Stimulated activated CD8-positive, alpha-beta memory T cell treated with anti-CD3 and anti-CD28 coated beads, Interleukin-12 subunit alpha, Interleukin-12 subunit beta, amount 100 ng/mL, for 4 hours (primary cell): ENCODE measurements at places on chromosomes 16 and 17.

DNA sequence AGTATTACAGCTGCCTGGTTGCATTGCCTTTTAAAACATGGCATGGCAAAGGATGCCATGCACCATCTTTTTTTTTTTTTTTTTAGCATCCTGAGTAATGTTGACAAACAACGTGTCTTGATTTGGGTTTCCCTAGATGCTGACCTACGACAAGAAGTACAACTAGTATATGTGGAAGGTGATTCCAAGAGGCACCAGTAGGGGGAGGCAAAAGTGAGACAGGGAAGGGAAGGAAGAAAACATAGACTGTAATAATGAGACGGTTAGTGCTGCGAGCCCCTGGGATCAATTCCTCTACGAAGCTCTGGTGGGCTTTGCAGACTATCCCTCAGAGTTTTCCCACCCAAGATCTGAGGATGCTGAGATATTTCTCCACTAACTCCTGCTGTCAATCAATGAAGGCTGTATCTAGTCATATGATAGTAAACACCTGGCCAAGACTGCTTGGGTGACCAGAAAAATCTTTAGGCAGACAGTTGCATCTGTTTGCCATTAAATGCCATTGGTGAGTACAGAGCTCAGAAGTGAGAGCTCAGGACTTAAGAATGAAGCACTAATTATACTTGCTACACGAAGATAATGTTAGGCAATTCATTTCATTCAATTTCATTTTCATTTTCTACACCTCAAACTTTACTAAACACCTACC, 458.6 kb upstream of the GOT2 start:
- DNase-seq: no peak

GRCh38 chr17:17504341-17505140, 8.3 kb upstream of the RASD1 start:
- DNase-seq: no peak

GRCh38 chr16:15510992-15511391, 76.6 kb downstream of the BMERB1 start:
- DNase-seq: no peak

DNA sequence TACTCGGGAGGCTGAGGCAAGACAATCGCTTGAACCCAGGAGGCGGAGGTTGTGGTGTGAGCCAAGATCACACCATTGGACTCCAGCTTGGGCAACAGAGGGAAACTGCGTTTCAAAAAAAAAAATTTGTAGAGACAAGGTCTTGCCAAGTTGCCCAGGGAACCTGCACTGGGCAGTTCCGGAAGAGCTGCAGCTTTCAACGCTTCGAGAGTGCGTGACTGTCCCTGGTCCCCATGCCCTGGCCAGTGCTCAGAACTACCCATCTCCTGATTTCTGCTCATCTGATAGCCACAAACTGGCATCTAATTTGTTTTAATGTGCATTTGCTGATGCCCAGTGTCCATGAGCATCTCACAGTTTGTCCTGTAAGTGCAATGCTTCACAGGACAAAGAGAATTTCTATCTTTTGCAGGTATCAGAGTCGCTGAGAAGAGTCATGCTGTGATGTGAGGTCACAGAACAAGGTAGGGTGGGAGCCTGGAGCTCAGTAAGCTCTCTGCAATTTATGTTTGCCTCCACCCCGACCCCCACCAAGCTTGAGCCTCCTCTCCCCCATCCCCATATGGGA, 3.9 kb downstream of the ACTG1 start:
- DNase-seq: no peak

- DNase-seq: no peak
Measured at GRCh38 chr16:87163637-87164036, 153.6 kb downstream of the C16orf95 start.

GRCh38 chr17:74814453-74814852, 38.3 kb upstream of the NAT9 start:
- no peak for DNase-seq

GRCh38 chr17:80720610-80721577, 176.3 kb downstream of the RPTOR start:
- peak; percentile 34 for DNase-seq
